ENCODE measurements at places on chromosomes 6 and 20.

DNA sequence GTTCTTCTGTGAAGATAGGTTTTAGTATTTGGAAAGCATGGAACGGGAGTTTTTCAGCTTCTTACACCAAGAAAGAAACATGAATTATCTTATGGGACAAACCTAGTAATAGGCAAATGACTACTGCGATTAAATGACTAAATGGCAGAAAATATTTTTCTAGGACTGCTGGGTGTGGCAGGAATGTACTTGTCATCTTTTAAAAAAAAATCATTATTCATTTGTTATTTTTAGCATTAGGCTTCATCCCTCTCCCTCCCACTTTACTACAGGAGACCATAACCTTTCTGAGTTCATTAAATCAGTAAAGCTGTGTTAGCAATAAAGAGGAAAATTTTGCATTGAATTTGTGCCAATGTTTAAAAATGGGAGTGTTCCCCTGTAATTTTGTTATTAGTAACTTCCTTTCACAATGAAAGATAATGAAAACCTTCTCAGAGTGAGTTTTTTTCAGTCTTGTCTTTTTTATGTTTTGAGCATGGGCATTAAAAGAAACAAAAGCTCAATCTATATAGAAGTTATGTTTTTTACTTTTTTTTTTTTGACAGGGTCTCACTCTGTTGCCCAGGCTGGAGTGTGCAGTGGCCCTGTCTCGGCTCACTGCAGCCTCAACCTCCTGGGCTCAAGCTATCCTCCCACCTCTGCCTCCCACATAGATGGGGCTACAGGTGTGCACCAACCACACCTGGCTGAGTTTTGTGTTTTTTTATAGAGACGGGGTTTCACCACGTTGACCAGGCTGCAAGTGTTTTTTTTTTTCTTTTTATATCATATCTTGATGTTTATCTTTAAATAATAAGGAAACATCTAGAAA lies 105.6 kb upstream of the CLDN20 start:
- no peak for DNase-seq

DNA sequence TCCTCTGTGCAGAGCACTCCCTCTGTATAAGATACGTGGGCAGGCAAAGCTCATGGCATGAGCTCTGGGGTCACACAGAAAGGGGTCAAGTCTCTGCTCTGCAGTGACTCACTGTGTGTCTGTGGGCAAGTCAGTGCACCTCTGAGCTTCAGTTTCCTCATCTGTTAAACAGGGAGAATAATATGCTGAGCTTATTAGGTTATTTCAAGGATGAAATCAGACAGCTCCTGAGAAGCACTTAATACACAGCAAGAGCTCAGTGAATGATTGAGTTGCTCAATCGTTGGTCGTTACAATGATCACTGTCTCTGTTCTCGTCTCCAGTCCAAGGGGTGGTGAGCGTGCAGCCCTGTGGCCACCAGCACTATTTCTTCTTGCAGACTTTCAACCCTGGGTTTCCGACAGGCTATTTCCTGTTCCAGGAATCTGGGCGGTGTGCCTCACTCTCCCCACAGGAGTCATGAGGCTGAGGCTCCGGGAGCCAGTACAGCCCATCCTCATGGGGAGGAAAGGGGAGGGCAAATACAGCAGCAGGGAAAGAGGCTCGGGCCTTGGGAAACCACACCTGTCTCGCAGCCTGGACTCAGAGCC lies 28.9 kb downstream of the KIAA1755 start:
- no peak for DNase-seq

DNA sequence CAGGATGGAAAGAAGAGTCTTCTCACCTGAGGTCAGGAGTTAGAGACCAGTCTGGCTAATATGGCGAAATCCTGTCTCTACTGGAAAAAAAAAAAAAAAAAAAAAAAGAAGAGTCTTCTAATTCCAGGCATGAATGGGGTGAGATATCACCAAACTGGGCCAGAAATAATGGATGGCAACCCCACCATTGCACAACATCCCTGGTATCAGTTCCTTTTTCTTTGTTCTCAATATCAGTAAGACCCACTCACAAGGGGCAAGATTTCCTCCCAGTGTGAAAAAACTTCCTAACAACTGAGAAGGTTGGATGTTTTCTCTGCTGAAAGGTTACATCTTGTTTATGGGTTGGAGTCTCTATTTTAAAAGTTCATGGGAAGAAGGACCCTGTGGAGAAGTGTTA lies 23.6 kb upstream of the NR2E1 start:
- DNase-seq: no peak

DNA sequence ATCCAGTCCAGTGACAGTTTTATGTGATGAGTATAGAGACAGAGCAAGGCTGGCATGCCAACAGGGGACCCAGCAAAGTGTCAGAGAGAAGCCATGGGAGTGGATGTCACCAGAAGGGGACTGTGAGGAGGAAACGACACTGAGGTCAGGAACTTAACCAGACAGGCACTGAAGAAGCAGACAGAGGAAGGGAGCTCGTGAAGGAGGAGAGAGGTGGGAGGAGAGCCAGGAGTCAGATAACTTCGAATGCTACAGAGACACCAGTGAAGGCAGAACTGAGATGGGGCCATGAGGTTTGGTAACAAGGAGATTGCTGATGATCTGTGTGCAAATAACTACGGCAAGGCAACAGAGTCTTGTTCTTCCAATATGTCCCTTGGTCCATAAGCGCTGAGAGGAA lies 211.1 kb upstream of the FOXA2 start:
- DNase-seq: no peak

GRCh38 chr6:17015144-17015543 lies 86.7 kb upstream of the STMND1 start:
- no peak for DNase-seq

Data from adrenal gland (tissue), 19 donors.